ENCODE measurements at places on chromosomes 5 and 9.

GRCh38 chr5:39471836-39472508 is 47.2 kb upstream of the DAB2 start:
- DNase-seq = no peak

GRCh38 chr5:1507457-1507856 is 16.3 kb downstream of the LPCAT1 start:
- DNase-seq = no peak

GRCh38 chr9:37963936-37964739 is 60.2 kb upstream of the SLC25A51 start:
- DNase-seq = peak; percentile 94

DNA sequence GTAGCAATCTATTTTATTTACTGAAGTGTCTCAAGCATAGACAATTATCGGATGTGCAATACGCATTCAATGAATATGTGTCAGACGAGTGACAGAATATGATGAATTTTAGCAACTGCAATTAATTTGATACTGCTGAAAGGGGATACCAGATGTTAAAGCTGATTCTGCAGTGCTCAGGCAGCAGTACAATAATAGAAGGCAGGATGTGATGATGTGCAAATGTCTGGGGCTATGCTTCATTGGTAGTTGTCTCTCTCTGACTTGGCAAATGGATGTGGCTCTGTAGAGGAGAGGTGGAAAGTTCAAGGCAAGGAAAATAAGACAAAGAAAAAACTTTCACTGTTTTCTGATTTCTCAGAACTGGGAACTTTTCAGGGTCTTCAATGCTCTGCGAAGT is 721.2 kb downstream of the CDH18 start:
- DNase-seq = no peak

DNA sequence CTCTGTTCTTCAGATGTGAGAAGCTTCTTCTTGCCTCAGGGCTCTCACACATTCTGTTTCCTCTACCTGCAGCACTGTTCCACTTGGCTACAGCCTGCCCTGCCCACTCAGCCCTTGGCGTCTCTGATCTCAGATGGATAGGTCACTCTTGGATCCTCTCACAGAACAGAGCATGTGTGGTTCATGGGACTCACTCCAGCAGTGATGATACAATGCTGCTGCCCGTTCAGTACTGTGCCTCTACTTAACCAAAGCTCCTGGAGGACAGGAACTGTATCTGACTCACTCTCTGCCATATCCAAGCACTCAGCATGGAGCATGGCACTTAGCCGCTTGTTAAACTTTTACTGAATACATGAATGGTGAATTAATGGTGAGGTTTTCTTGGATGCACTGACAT is 3.4 kb upstream of the SPINK4 start:
- no peak for DNase-seq

DNA sequence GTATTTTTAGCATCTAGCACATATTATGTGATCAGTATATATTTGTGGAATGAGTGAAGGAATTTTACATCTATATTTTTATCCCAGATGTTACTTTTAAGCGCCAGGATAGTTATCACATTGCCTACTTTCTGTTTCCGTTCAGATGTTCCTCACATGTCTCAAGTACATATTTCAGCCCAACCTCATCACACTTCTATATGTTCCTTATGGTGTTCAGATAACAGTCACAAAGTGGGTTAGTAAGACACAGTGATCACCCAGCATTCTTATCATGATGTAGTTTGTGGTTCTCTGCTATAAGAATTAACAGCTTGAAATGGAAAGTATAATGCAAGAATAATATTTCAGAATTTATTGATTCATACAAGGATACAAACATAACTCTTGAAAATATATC is 170.0 kb upstream of the RASA1 start:
- DNase-seq = no peak

GRCh38 chr9:135295551-135296300 is 183.9 kb upstream of the PPP1R26 start:
- DNase-seq = no peak

DNA sequence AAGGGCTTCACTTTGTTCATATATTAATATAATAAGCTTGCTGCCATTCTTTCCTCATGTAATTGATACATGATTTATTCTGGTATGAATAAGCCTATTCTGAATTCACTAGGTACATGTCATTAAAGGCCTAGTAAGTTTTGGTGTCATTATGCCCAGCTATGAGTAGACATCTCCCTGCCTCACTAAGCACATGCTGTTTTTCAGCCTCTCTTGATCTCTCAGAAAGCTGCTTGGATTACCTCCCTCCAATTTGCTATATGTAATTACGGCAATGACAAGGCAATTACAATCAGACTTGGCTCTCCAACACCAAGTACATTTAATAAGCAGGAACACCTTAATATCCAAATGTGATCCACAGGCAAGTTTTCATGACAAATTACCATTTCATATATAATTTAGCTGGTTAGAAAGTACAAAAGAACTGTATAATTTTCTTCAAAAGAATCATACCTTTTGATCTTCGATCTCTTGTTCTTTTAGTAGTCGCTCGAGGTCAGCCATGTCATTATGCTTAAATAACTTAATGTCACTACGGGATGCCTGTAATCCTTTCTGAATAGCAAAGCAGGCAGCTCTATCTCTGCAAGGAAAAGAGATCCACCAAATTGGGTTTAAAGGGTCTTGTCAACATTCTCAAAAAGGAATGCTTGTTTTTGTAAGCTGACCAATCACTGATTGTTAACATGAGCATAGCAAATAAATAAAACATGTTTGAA is 56.3 kb downstream of the SPTLC1 start:
- DNase-seq = no peak

DNA sequence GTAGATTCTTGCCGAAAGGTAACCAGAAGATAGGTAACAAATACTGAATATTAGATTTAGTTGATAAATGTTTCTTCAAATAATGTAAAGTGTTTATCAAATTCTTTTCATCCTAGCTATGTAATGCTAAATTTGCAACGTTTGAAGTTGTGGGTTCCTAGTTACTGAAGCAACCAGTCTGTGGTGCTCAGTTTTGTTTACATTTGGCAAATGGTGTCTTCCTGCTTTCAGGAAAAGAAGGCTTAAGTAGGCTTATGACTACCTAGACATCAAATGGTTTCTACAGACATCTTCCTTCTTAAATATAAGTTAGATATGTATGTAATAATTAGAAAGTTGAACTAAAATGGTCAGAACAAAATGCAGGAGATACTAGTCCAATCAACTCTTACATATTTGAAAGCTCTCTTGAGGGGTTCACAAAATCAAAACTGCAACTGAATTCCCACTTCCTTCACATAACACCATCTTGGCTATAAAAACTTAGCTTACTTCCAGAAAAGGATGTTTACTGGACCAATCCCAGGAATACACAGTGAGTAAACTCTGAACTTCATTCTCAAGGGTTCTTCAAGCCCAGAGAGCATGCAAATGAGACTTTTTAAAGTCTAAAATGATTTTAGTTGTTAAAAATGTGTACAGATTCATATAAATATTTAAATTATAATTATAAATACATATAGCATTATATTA is 125.7 kb upstream of the ITGA1 start:
- DNase-seq = no peak

GRCh38 chr5:173926359-173926758 is 38.2 kb downstream of the CPEB4 start:
- DNase-seq = no peak

GRCh38 chr5:41094871-41095270 is 23.7 kb upstream of the MROH2B start:
- no peak for DNase-seq

- DNase-seq = no peak
Measured at GRCh38 chr9:69370430-69370829, 45.4 kb downstream of the ENTREP1 start.

- DNase-seq = no peak
Measured at GRCh38 chr5:165859251-165859650, 2353.8 kb downstream of the MAT2B start.

GRCh38 chr9:21903380-21903965 is 90.7 kb downstream of the CDKN2A start:
- DNase-seq = no peak

DNA sequence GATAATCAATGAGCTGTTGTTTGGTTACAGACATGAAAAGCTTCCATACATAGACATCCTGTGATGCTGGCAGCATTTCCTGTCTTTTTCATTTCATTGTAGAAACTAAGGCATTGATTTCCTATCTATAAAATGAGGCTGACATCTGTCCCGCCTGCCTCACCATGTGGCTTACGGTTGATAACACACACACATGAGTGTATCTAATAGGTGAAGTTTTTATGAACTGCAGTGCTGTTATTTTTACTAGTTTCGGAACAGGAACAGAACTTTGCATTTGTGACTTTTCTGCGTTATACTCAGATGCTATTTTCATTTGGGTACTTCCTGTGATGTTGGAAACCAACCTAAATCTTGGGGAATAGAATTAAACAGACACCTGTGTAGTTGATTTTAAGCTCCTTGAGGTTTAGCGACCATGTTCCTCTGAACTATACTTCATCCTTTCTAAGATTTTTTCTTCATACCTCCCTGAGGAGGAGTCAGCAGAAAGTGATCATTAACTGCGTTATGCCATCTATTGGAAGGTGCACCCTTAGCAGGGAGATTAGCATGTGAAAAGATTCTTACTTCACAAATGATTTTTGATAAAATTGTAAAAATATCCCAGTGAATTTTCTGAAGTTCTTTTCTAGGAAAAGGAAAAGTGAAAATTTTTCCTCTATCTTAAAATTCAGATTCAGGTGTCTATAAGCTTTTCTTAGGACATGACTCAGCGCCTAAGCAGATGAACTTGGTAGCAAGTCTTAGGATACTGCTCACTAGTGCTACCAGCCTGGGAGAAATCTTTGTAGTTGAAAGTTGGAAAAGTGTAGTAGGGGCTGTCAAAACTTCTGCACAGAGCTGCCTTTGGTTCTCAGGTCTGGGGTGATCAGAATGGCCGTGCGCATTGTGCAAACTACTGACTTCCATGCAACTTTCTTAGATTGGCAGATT is 134.5 kb downstream of the TRIO start:
- DNase-seq = no peak

DNA sequence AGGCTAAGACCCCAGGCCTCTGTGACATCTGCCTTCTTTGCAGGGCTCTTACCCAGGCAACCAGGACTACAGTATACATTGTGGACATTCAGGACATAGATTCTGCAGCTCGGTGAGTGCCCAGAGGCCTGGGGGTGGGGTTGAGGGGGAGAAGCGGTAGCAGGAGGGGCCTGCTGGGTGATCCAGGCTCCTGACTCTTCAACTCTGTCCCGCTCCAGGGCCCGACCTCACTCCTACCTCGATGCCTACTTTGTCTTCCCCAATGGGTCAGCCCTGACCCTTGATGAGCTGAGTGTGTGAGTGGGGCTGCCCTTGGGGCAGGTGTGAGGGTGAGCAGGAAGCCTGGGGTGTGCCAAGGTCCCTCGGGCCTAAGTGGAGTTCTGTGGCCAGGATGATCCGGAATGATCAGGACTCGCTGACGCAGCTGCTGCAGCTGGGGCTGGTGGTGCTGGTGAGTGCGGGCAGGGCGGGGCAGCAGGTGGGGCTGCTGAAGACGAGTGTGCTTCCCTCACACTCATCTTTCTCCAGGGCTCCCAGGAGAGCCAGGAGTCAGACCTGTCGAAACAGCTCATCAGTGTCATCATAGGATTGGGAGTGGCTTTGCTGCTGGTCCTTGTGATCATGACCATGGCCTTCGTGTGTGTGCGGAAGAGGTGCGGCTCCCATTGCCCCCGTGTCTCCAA is 19.8 kb downstream of the GPRIN1 start:
- DNase-seq = no peak

- DNase-seq = no peak
Measured at GRCh38 chr5:134447815-134448520, 36.3 kb upstream of the CDKN2AIPNL start.

- no peak for DNase-seq
Measured at GRCh38 chr5:55897206-55897894, 46.2 kb downstream of the IL31RA start.

- DNase-seq = no peak
Measured at GRCh38 chr5:71782771-71783770, 64.0 kb downstream of the CARTPT start.

GRCh38 chr9:74953235-74953751 is 581 bp upstream of the C9orf40 start:
- no peak for DNase-seq

- no peak for DNase-seq
Measured at GRCh38 chr9:107732781-107733522, 243.4 kb upstream of the KLF4 start.

- no peak for DNase-seq
Measured at GRCh38 chr9:79988126-79988525, 416.4 kb downstream of the TLE4 start.

DNA sequence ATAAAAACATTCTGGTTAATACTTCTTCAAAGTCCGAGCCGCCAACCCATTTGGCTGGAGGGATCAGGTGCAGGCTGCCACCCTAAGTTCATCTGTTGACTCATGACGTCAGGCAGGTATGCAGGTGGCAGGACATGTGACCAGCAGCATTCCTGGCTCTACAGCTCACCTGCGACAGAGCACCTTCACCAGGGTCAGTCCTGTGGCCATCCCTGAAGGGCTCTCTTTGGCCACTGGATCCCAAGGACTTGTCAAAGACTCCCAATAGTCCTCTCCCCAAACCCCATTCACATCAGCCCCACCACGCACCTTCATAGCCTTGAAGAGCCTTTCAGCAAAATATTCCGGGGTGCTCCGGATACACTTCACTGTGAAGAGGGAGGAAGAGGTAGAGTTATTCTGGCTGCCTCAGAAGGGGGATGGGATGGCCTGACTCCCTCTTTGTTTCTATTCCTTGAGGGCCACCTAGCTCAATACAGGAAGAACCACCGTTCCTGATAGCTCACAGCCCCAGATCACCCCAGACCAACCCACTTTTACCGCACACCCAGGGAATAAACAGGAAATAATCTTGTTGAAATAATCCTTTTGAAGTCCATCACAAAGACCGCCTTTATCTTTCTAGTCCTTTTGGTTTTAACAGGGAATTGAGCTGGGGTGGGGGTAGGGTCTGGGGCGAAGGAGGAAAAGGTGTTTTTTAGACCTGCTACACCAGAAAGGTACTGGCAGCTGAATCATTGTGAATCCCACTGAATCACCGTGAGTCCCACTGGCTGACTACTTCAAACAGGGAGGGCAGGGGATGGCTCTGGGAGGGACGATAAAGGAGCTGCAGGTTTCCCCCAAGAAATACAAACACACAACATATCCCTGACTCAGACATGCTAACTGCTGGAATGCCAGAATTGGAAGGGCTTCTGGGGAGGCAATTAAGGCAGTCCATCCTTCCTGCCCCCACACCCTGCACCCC is 26.4 kb downstream of the ANXA6 start:
- DNase-seq = no peak

DNA sequence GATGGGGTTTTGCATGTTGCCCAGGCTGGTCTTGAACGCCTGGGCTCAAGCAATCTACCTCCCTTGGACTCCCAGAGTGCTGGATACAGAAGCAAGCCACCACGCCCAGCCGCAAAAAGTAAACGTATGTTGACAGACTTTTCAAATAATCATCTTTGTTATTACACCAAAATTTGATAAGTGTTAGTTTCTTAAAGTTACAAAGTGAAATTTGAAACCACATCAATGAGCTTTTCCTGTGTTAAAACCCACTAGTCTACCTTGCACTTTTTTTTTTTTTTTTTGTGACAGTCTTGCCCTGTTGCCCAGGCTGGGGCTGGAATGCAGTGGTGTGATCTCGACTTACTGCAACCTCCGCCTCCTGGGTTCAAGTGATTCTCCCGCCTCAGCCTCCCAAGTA is 29.9 kb downstream of the SPACA9 start:
- DNase-seq = no peak

All from AG04449 (cell line).